Activated CD8-positive, alpha-beta memory T cell treated with anti-CD3 and anti-CD28 coated beads, Interleukin-2, amount 50 U/mL, for 4 hours (primary cell): ENCODE measurements at places on chromosomes 3 and 15.

GRCh38 chr3:152574461-152575079, 260.4 kb upstream of the P2RY1 start:
- DNase-seq = peak; percentile 18

- no peak for DNase-seq
Observed at GRCh38 chr15:34721802-34722438, 32.9 kb downstream of the GJD2 start.

GRCh38 chr3:54905261-54905888, 22.5 kb downstream of the LRTM1 start:
- DNase-seq = no peak

DNA sequence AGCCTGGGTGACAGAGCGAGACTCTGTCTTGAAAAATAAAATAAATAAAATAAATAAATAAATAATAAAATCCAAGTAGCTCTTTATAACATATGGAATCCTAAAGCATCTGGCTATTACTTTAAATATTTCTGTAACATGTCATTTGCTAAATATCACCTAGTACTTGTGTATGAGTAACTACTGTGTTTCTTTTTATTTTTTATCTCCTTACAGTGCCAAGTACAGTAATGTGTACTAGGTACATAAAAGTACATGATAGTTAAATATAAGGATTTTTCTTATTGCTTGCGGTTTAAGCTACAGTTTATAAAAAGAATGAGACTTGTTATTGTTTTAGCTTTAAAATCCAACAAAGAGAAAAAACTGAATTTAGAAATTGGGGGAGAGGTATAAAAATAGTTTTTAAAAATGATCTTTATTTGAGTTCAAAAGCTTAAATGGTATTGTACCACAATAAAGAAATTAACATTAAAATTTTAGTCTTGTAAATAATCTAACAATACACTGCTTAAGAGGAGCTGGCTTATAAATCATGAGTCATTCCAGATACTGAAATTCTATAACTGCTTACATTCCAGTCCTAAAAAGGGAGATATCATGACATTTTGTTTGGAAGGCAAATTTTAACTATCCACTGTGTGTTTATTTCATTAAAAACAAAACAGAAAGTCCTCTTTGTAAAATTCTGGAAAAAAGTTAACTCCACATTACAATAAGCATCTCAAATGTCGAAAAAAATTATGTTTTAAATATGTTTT, 73.1 kb downstream of the FGF7 start:
- DNase-seq = no peak

GRCh38 chr3:123367467-123368154, 81.3 kb downstream of the ADCY5 start:
- DNase-seq = no peak

DNA sequence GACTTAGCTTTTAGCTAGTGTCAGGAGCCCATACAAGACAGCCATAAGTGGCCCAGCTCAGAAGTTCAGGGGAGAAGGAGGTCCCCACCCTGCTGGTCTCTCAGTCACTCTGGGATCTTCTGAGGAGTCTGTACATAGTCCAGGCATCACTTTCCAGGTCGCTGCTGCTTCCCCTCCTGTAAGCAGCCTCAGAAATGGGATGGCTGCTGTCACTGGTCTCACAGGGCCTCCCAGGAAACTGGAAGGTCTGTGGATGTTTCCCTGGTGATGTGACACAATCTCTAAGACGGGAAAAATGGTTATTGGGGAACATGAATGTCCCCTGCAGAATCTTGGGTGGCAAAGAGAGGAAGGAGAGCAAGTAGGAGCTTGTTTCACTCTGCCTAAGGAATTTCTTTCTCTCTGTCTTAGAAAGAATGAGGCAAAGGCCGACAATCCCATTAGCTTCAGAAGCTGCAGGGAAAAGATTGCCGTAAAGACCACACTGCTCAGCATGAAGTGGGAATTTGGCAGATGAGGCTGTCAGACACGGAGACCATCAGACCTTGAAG, 43.2 kb upstream of the TNFAIP8L3 start:
- no peak for DNase-seq

DNA sequence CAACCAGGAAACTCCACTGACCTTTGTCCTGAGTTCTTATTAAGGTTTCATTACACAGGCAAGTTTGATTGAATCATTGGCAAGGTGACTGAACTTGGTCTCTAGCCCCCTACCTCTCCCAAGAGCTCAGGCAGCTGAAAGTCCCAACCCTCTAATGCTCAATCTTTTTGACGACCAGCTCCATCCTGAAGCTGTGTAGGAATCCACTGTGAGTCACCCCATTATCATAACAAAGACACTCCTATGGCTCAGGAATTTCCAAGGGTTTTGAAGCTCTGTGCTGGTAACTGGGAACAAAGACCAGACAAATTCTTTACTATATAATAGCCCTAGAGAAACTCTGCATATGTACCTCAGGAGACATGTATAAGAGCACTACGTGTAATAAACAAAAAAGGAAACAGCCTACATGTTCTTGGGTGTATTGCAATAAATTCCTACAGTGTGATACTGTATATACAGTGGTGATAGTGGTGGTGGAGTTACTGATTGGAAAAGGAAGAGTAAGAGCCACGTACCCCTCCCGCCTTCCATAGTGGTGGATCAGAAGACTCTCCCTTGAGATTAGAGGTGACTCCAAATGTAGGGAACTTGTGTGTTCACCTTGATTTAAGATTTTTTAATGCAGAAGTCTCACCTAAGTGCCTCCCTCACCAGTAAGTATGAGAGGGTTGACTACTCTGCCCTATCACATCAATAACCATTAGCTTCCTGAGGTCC, 116.6 kb downstream of the ST8SIA2 start:
- DNase-seq = no peak

- no peak for DNase-seq
Observed at GRCh38 chr15:96337365-96338023, 7.0 kb downstream of the NR2F2 start.

- no peak for DNase-seq
Observed at GRCh38 chr3:119323723-119324085, 29.5 kb downstream of the ARHGAP31 start.

DNA sequence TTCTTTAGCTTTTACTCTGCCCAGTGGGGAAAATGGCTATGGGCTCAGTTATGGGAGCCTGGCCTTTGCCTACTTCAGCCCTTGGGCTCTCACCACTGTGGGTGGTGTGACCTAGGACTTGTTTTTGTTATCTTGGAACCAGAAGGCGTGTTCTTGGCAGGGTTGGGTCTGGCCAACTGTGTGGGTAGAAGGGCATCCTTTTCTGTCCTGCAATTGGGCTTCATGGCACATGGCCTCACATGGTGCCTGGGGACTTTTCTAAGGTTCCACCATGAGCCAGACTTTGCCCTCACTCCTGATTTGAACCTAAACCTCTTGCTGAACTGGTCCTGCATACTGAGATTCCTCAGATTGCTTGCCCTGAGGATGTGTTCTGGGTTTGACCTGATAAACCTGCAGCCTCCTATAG, 1.7 kb downstream of the GLYCTK start:
- no peak for DNase-seq

- no peak for DNase-seq
Observed at GRCh38 chr3:87350367-87351199, 74.2 kb upstream of the POU1F1 start.

GRCh38 chr15:67820992-67821783, 4.1 kb upstream of the SKOR1 start:
- DNase-seq = no peak

DNA sequence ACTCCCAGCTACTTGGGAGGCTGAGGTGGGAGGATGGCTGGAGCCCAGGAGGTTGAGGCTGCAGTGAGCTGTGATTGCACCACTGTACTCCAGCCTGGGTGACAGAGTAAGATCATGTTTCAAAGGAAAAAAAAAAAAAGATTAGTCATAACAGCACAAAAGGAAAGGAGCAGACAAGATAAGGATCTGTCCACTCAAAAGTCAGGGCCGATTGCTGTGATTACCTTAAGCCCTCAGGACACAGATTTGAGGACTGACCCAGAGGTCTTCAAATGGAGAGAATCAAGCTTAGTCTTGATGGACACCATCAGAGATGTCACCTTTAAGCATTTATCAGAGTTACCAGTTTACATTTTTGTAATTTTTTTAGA, 23.9 kb upstream of the HEG1 start:
- no peak for DNase-seq

DNA sequence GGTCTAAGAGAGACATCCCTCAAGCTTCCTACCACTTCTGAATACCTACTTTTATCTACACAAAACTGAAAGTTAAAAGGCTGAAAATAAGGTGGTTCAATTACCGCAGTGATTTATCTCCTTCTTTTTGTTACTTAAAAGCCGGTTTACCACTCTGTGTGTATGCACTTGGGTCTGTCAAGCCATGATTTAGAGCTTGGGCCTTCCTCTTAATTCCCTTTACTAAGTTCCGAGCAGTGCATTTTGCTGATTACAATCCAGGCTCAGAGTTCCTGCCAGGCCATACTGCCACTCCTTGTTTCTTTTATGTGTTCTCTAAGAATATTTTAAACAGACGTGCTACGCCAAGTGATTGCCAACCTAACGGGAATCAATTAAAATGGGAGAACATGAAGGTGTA, 16.5 kb downstream of the KCTD6 start:
- DNase-seq = no peak

DNA sequence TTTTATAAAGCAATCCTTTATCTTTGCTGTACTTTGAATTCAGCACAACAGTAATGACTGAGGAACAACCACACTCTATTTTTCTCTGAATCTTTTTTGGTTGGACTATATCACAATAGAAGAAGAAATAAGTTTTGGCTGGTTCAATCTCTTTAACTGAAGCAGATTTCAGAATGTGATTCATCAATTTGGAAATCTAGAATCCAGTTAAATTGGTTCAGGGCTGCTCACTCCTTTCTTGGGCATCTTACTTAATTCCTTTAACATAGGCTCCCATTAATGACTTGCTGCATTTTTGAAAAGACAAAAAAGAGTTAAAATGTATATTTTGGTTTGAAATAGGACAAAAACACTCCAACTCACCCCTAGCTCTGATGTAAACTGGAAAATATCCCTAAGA, 688.3 kb upstream of the NECTIN3 start:
- DNase-seq = no peak

GRCh38 chr15:72785432-72785831, 1.9 kb upstream of the ADPGK start:
- peak; percentile 34 for DNase-seq

DNA sequence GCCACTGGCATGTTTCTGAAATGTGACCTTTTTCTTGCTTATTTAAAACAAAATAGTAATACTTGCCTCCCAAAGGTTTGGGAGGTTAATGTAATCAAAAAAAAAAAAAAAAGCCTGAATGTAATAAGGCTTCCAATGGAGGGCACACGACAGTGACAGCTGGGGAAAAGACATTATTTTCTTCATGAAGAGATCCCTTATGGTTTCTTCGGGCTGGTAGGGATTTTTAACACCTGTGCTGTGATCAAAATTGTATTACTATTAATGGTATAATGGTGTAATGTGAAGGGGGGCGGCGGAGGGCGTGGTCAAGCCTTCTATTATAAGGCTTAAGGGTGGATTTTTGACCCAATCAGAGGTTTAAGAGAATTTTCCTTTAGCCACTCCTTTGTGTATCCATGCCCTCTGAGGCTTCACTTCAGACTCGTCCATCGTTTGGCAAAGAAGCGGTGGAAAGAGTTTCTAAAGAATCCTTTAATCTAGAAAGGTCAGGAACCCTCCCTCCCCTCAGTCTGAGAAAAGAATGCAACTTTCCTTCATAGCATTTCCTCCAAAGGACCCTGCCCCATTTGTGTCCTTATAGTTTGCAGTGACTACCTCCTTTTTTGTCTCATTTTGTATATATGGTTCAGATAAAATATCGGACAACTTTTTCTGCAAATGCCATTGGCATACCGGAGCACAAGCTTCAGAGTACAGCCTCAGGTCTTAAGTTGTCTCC, 89.5 kb upstream of the CHD2 start:
- DNase-seq = no peak

GRCh38 chr3:107065094-107065861, 312.0 kb upstream of the CCDC54 start:
- no peak for DNase-seq

DNA sequence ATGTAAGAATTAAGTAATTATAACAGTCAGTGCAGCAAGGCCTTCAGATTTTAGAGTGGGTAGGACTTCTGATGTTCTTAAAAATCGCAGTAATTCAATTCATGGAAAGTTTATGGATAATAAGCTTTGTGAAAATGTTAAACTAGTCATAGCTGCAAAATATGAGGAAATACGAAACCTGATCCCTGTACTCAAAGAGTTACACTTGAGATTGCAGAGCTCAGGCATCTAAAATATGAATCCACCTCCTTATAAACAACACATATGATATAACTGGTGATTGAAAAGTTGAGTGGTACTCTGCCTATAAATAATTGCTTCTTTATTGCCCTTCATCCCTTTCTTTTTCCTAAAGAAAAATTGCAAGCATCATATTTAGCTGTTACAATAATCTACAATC, 473.3 kb downstream of the OTOL1 start:
- no peak for DNase-seq

GRCh38 chr3:54424292-54424691, 301.9 kb downstream of the CACNA2D3 start:
- DNase-seq = no peak

- DNase-seq = no peak
Observed at GRCh38 chr3:195394700-195395099, 48.1 kb downstream of the ACAP2 start.

DNA sequence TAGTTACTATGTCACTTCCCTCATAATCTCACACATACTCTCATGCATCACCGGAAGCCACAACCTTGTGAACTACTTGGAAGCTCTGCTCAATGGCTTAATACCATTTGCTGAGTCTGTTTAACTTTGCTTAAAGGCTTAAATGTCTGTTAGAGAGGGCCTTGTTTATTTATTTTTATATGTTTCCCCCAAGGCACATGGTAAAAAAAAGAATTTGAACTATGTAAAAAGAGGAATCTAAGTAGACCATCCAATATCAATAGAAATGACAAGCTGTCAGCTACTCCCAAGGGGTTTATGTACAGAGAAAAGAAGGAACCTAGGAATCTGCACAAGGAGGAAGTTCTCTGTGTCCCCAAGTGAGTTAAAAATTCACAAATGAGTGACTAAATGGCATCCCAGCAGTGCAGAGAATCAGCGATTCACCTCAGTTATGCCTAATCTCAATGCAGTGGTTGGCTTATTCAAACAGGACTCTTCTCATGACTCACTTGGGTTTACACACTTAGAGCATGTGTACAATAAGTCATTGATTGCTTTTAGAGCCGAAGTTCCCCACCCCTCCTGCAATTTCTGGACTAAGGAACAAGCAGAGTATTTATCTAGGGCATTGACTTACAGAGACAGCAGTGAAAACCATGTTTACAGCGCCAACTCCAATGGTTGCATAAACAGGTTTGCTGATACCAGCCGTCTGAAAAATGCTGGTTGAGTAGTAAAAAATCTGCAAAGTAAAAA, 24.4 kb downstream of the SLC2A2 start:
- DNase-seq = no peak

DNA sequence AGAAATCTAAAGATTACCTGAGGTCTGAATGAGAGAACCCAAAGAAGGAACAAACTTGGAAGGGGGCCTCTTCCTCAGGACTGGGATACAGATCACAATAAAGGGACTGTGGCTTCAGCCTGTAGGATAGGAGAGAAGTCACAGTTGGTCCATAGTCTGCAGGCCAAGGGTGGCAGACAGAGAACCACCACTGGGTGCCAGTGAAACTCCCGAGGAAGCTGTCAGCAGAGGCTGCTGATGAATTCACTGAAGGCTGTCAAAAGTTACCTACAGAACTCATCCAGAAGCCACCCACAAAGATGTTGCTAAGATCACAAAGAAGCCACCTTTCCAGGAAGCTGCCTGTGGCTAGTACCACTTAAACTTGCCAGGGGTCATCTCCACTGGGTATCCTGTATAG, 78.5 kb downstream of the TMCO5A start:
- no peak for DNase-seq

- DNase-seq = no peak
Observed at GRCh38 chr15:57227166-57227565, 149.1 kb upstream of the CGNL1 start.

- peak; percentile 23 for DNase-seq
Observed at GRCh38 chr15:77944002-77944867, 133.3 kb downstream of the TBC1D2B start.
